ENCODE measurements at places on chromosomes 12 and 14.

- no peak for DNase-seq
Measured at GRCh38 chr12:470133-470532, 10.4 kb downstream of the B4GALNT3 start.

DNA sequence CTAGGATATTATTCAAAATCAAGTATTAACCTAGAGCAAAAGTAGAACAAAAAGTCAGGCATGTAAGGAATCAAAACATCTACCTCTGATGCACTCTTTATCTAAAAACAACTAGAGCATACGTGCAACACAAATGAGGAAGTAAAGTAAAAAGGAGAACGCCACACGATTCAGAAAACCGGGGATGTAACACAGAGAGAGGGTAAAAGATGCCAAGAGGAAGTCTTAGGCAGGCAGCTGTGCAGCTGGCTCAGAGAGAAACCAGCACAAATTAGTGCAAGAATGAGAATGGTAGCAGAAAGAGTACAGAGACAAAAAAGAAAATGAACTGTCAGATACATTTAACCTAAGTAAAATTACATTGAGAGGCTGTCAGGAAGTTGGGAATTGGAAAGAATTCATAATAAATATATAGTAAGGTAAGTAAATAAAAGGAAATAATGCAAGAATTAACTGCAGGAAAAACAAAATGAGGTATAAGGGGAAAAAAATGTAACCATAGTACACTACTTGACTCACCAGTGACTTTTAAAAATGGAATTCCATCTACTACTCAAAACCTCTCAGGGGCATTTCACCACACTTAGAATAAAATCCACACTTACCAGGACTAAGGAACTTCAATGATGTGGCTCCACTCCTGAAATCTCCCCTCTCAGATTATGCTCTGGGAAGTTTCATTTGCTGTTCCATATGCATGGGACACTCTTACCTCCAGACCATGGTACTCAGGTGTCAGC is 17.1 kb downstream of the BCAT1 start:
- DNase-seq, result no peak

DNA sequence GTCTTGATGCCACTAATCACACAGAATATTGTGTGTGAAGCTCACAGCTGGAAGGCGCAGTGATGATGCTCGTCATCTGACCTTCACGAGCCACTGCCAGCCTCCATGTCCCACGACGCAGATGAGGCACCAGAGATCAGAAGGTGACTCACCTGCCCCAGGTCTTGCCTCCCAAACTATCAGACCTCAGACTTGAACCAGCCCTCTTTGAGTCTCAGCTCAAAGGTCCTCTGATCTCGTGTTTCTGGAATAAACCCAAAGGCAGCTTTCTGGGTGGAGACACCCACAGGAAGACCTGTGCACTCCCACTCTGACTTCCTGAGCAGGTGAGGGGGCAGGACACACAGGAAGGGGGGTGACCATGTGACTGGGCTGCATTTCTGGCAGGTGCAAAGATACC is 19.6 kb upstream of the CHGA start:
- no peak for DNase-seq

DNA sequence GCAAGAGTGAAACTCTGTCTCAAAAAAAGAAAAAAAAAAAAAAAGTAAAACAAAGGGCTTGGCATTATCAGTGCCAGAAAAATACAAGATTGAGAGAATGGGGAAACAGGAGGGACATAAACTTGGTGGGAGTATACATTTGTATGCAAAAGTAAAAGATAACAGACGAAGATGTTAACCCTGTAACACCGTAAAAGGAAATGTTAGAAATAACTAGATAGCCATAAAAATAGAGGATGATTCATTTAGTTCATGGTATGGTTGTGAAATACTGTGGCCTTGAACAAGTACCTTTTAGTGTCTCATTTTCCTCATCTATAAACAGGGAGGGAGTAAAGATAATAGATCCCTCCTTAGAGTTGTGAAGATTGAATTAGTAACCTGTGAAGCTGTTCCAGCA is 33.3 kb downstream of the ATP2A2 start:
- DNase-seq, result no peak

- DNase-seq, result no peak
Measured at GRCh38 chr14:100855256-100855930, 29.5 kb downstream of the MEG3 start.

GRCh38 chr12:20211541-20211940 is 156.8 kb upstream of the PDE3A start:
- DNase-seq, result no peak

GRCh38 chr12:14769466-14769968 is 33.8 kb downstream of the WBP11 start:
- DNase-seq, result no peak

DNA sequence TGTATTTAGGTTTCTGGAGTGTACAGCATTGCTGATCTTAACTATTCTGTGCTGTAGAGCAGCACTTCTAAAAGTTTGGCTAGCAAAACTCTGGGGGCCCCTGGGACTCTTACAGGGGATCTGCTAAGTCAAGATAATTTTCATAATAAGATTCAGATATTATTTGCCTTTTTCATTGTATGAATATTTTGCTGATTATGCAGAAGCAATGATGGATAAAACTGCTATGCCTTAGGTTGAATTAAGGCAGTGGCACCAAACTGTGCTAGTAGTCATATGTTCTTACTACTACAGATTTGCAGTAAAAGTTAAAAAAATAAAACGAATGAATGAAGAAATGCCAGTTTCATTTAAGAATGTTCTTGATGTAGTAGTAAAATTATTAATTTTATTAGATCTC is 160.1 kb downstream of the PDZRN4 start:
- DNase-seq, result no peak

- DNase-seq, result no peak
Measured at GRCh38 chr12:2110849-2111566, 58.2 kb downstream of the CACNA1C start.

- DNase-seq, result no peak
Measured at GRCh38 chr14:104558231-104559027, 21.1 kb upstream of the C14orf180 start.

- no peak for DNase-seq
Measured at GRCh38 chr14:93173943-93174395, 10.7 kb downstream of the MOAP1 start.

- no peak for DNase-seq
Measured at GRCh38 chr14:61403411-61403810, 82.0 kb downstream of the PRKCH start.

- DNase-seq, result no peak
Measured at GRCh38 chr12:126763359-126763758, 1503.6 kb upstream of the TMEM132C start.

- no peak for DNase-seq
Measured at GRCh38 chr12:52260361-52261207, 13.9 kb upstream of the KRT86 start.

DNA sequence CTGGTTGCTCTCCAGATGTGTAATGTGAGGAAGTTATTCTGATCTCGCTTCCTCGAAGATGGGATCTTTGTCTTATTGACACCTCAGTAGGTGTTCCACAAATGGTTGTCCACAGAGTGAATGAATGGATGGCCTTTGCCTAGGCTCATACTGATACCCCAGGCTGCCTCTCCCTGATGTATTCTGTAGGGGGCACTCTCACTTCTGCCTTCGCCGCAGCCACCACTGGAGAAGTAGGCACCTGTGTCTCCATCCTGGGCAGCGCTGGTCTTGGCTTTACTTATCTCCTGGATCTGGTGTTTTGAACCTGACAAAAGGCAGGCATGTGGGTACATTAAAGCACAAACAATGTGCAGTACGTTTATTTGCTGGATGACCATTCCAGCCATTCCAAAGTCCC is 82.1 kb downstream of the ZFP36L1 start:
- DNase-seq, result no peak

DNA sequence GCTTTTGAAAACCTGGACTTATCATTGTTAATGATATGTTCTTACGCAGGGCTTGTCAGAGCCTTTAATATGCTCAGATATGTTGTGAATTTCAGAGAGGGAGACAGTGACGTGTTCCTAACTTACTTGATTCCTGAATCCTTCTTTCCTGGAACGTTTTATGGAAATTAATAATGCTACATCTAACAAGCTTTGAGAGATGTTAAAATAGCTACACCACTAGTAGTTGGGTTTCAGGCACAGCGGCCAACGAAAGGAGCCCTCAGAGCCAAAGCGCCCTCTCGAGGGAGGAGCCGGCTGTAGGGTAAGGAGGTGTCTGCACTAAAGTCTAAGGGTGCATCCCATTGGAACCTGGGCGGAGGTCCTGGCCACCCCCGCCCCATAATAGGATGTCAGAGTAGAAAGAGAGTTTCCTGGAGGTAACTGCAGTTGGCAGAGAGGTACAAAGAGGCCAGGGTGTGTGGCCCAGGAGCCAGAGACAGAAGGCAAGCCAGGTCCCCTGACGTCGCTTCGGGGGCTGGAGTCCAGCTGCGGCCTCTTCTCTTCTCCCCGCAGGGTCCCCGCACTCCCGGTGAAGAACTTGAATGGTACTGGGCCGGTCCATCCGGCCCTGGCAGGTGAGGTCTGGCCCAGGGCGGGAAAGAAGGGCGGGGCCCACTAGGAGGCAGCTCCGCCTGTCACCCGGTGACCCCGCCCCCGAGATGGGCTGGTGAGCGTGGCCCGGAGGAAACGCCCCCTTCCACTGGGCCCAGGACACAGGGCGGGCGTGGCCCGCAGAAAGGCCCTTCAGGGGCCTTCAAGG is 36.3 kb downstream of the DTX1 start:
- peak; percentile 21 for DNase-seq

DNA sequence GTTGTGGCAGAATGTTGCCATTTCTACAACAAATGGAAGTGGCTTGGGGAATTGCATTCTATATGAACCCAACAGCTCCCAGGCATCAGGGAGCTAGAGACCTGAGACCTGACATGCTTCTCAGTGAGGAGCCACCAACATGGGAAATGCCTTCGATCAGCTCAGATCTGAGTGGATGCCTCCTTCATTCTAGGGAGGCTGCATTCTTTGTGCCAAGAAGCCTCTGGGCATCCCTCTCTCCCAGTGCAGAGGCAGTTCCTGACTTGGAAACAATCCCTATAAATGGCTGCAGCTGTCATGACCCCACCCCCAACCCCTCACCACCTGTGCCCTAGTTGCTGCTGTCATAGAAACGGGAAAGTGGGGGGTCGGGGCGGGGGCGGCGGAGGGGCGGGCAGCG is 196.3 kb downstream of the PPM1H start:
- no peak for DNase-seq

- no peak for DNase-seq
Measured at GRCh38 chr12:121135320-121135719, 2.6 kb downstream of the P2RX7 start.

- no peak for DNase-seq
Measured at GRCh38 chr14:91363776-91364523, 53.7 kb downstream of the CCDC88C start.

GRCh38 chr12:71746974-71747611 is 7.6 kb upstream of the RAB21 start:
- DNase-seq, result no peak

DNA sequence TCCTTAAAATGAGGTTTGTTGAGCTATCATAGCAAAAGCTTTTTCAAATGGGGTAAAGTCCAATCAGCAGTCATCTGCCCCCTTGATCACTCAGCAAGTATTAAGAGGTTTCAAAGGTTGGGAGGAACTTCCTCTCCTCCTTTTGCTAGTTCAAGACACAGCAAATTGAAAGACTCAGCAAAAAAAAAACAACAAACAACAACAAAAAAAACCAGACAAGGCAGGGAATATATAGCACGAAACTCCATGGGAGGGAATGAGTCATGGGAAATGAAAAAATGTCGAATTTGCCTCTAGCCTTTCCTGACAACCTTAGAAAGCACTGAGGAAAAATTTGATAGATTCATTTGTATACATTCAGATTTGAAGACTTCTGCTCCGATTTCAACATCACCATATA is 1.6 kb upstream of the SLC7A8 start:
- DNase-seq, result no peak
